ENCODE measurements at places on chromosomes 7 and 10. TPM values are rescaled to one million over a fixed set of nuclear protein-coding genes. Genes with fewer than 3 reads are reported as not detected.

The LEP gene
- total RNA-seq = not detected

The CALHM3 gene
- not detected for total RNA-seq

The PRKCQ gene
- 57.3 TPM for total RNA-seq

The SLC13A1 gene
- 0.05 TPM for total RNA-seq

The OSBPL3 gene
- total RNA-seq = 104 TPM

The UCN3 gene
- not detected for total RNA-seq

The GATA3 gene
- total RNA-seq = 163 TPM

The AP4M1 gene
- 11.7 TPM for total RNA-seq

The RINT1 gene
- 22.9 TPM for total RNA-seq

The NAT16 gene
- not detected for total RNA-seq

The GFRA1 gene
- total RNA-seq = not detected

The AKR1C4 gene
- not detected for total RNA-seq

The ANKRD61 gene
- total RNA-seq = 0.18 TPM

The FAM185A gene
- total RNA-seq = 8.3 TPM

The LDB3 gene
- not detected for total RNA-seq

The AGBL3 gene
- total RNA-seq = 1.6 TPM

The TMEM176B gene
- total RNA-seq = not detected

The A1CF gene
- total RNA-seq = not detected

The TMUB1 gene
- 55.4 TPM for total RNA-seq

The TRIM56 gene
- total RNA-seq = 60.0 TPM

The FBXL13 gene
- total RNA-seq = not detected

The FRMPD2 gene
- total RNA-seq = not detected

The ZFYVE27 gene
- 33.9 TPM for total RNA-seq

The PVRIG gene
- total RNA-seq = 49.9 TPM

The ADRA2A gene
- not detected for total RNA-seq

Data from T-helper 2 cell treated with Interferon-gamma antibody and Interleukin-4, amounts not matched to agents 100 ng/mL and 5 ng/mL, for 36 hours (primary cell).